ENCODE measurements at places on chromosomes 6 and 20. TPM values are rescaled to one million over a fixed set of nuclear protein-coding genes. Genes with fewer than 3 reads are reported as not detected.

Gene PXDC1
- 27.3 TPM for total RNA-seq

- no peak for DNase-seq
These were observed 201.3 kb upstream of the MOCS1 start for GRCh38 chr6:40135491-40136072.

GRCh38 chr20:2767768-2768631, 32.4 kb downstream of the CPXM1 start:
- no peak for DNase-seq

GRCh38 chr6:24910961-24911725, 24.6 kb downstream of the RIPOR2 start:
- DNase-seq, result peak; percentile 87

GRCh38 chr6:51120016-51120415, 301.3 kb downstream of the TFAP2B start:
- no peak for DNase-seq

GRCh38 chr20:5191829-5192569, 65.2 kb downstream of the CDS2 start:
- peak; percentile 80 for DNase-seq

- no peak for DNase-seq
These were observed 5.6 kb upstream of the SYNE1 start for GRCh38 chr6:152642578-152643375.

- no peak for DNase-seq
These were observed 440.0 kb upstream of the HSF2 start for GRCh38 chr6:121959501-121959900.

Data from skin of body (tissue), 3 donors.